ENCODE measurements at places on chromosomes 12 and 14.

GRCh38 chr14:68305738-68306137, 486.2 kb downstream of the RAD51B start:
- no peak for DNase-seq

GRCh38 chr12:12685305-12685704, 10.7 kb downstream of the GPR19 start:
- peak; percentile 83 for DNase-seq

GRCh38 chr12:12474471-12474928, 88.2 kb downstream of the DUSP16 start:
- DNase-seq: no peak

DNA sequence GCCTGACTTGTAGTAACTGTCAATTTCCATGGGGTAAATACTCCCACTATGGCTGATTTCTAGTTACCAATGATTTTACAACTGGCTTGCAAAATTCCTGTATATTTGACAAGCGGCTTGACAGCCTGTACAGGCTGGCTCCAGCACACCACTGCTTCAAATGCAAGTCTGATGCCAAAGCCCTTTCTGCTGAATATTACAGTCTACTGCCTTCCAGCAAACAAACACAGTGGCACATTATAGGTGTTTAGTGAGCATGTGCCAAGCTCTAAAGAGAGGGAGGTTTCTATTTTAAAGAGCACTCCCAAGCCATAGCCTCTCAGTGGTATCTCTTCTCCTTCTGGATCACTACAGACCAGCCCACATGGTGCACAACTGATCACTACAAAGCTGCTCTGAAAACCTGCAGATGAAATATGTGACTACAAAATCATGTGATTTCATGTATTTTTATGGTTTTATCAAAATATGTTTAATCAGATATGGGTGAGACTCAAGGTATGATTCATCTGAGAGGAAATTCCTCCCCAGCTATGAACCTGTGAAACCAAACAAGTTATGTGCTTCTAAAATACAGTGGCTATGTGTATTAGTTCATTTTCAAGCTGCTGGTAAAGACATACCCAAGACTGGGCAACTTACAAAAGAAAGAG, 101.5 kb downstream of the RPAP3 start:
- no peak for DNase-seq

- no peak for DNase-seq
Measured at GRCh38 chr14:94491511-94491910, 15.5 kb upstream of the SERPINA9 start.

DNA sequence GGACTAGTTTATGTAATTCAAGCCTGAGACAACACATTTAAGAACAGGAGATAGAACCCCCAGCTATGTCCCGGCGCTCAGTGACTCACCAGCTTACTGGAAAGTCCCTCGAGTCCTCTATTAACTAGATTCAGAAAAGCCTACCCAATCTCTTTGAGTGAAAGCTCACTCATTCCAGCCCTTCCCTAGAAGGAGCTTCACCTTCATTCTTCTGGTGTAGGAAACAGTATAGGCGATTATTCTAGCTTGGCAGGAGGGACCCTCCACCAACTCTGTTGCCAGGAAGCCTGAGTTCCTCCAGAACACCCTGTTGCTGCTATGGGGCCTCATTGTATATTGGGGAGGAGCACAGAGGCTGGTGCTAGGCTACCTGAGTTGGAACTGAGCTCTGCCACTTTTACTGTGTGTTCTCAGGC, 57.2 kb upstream of the AEBP2 start:
- peak; percentile 22 for DNase-seq

- DNase-seq: no peak
Measured at GRCh38 chr12:89665556-89665955, 43.1 kb downstream of the ATP2B1 start.

- no peak for DNase-seq
Measured at GRCh38 chr14:38074081-38074480, 133.6 kb upstream of the SSTR1 start.

GRCh38 chr14:105398044-105398725, at the start of gene TEX22:
Gene TEX22 (plus strand): TSS chr14:105398538. CDS start chr14:105399341, 803 bp downstream.
- peak; percentile 83 for DNase-seq

DNA sequence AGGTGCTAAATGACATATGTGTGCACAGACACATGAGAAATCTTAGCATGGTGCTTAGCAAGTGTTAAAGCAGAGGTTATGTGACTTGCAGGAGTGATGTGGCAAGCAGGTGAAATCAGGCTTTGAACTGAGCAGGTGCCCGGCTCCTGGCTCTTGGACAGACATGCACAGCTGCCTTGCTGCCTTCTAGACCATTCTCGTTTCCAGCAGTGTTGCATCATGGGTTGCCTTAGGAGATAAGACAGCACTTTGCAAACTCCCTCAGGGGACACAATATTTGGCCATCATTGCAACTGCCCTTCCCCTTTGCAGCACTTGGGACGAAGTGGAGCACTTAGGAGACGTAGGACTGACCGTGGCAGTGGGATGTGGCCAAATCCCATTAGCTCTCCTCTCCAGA, 17.2 kb upstream of the GSC start:
- no peak for DNase-seq

GRCh38 chr12:111170543-111170942, 198.4 kb downstream of the PHETA1 start:
- no peak for DNase-seq

DNA sequence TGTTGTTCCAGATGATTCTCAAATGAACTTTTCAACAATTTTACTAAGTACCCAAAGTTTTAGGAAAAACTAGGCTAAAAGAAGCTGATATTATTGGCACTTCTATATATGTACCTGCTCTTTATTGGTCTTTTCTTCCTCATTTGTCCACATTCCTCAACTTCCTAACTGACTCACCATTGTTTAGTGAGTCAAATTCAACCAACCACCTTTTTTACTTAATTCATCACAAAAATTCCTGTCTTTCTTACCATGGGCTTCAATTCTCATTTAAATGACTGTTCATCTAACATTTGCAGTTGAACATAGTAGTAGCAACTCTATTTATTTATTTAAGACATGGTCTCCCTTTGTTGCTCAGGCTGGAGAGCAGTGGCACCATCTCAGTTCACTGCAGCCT, 47.6 kb upstream of the SLC2A13 start:
- DNase-seq: no peak

DNA sequence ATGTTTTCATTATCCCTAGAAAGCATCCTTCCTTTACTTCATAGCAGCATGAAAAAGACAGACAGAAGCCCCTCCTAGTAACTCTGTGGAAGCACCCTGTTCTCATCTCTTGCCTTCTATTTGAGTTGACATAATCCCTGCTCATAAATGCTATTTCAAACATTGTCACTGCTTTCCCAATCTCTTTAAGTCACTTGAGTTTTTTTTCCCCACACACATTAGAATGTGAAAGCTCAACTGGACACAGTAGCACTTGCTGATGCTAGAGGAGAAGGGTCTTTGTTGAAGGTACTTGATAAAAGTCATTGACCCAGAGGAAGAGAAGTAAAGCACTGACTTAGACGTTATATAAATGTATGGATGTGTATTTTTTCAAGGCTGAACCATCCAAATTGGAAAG, 3.0 kb downstream of the E2F7 start:
- DNase-seq: no peak

- DNase-seq: no peak
Measured at GRCh38 chr12:3838076-3838475, 35.1 kb downstream of the PARP11 start.

GRCh38 chr12:132551641-132552031, 58.7 kb downstream of the LRCOL1 start:
- DNase-seq: peak; percentile 50

- DNase-seq: no peak
Measured at GRCh38 chr12:90322006-90322405, 613.4 kb upstream of the ATP2B1 start.

DNA sequence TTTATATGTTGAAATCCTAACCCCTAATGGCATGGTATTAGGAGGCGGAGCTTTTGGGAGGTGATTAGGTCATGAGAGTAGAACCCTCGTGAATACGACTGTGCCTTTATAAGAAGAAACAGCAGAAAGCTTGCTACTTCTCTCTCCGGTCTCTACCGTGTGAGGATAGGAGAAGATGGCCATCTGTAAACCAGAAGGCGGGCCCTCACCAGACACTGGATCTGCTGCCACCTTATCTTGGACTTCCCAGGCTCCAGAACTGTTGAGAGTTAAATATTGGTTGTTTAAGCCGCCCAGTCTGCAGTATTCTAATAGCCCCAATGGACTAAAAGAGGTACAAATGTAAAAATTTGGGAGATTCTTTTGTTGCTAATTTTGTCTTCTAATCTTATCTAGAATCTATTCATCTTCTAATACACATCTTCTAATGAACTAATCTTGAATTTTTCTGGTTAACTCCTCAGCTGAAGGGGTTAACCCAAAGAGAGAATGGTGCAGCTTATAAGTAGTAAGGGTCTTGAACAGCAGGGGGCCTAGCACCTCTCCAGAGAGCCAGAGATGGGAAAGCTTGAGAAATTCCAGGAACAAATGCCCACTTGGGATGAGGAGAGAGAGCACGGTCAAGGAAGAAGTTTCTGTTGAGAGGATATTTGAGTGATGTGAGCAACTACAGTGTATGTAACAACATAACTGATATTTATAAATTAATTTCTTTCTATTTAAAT, 264.0 kb upstream of the GRIP1 start:
- DNase-seq: no peak

DNA sequence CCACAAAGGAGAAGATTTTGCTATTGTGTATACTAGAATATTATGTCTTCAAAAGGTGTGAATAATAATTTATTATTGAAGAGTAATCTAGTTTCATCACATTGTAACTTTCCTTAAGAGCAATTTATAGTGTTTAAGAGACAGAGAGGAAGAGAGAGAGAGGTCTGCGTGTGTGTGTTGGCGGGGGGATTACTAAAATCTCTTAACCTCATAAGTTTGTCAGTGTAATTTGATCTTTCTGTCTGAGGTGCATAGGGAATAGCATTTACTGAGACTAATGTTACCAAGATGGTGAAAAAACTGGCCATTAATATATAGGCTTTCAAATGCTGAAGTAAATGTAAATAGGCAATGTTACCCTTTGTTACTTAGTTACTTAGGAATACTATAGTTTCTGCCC, 48.2 kb upstream of the BTG1 start:
- DNase-seq: no peak

DNA sequence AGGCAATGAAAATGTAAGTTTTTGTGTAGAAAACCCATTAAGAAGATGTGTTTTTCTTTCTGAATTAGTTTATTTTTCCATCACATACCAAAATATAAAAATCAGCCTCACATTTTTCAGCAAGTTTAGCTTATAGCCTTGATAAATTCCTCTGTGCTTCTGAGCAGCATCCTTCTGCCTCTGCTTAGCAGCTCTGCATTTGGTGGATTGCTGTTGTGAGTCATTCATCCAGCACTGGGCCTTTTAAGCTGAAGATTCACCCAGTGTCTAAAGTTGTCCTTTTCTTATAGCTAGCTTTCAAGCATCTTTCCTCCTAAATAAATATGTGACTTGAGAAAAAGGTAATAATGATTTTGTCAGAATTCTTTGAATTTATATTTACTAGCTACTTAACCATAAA, 206.1 kb downstream of the PCNX1 start:
- DNase-seq: no peak

DNA sequence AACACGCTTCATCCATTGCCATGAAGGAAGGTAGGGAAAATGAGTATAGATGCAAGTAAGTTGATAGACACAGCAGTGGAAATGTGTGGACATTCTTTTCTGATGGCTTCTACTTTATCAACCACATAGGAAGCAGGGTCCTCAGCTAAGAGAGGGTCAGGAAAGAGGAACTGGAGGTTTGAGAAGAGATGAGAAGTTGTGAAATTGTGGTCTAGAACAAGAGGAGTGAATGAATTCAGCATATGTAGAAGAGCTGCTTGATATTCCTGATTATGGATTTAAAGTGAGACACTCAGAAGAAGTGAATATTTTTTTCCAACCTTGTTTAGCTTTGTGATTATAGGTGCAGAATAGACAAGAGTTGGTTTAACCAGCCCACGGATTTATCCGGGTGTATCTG, 128.5 kb downstream of the SLC15A5 start:
- no peak for DNase-seq

GRCh38 chr14:79057333-79057732, 887.2 kb downstream of the NRXN3 start:
- no peak for DNase-seq

DNA sequence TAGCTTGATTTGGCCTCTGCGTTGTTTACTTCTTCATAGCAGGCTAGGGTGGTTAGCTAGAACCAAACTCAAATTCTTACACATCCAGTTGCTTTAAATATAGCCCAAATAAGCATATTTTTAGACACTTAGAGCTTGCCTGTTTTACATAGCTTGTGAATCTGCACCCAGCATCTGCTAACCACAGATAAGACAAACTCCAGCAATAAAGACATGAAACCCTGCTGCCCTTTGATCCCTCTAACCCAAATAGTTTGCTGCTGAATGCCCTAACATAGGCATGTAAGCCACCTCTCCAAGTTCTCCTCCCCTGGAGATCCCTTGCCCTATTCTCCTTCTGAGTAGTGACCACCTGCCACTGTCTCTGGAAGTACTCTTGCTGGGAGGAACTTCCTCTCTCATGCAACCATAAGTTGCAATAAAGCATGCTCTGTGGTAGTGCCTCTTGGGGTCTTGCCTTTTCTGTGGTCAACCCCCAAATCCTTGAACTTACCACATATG, 185.6 kb downstream of the TMEM117 start:
- peak; percentile 9 for DNase-seq

DNA sequence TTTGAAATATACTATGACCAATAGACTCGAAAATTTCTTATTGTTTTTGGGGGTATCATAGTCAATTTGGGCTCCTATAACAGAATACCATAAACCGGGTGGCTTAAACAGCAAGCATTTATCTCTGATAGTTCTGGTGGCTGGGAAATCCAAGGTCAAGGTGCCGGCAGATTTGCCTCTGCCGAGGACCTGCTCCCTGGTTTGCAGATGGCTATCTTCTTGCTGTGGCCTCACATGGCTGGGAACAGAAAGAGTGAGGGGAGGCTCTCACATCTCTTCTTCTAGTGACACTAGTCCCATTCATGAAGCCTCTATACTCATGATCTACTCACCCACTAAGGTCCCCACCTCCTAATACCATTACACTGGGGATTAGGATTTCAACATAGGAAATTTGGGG, 70.7 kb downstream of the BORCS5 start:
- DNase-seq: no peak

DNA sequence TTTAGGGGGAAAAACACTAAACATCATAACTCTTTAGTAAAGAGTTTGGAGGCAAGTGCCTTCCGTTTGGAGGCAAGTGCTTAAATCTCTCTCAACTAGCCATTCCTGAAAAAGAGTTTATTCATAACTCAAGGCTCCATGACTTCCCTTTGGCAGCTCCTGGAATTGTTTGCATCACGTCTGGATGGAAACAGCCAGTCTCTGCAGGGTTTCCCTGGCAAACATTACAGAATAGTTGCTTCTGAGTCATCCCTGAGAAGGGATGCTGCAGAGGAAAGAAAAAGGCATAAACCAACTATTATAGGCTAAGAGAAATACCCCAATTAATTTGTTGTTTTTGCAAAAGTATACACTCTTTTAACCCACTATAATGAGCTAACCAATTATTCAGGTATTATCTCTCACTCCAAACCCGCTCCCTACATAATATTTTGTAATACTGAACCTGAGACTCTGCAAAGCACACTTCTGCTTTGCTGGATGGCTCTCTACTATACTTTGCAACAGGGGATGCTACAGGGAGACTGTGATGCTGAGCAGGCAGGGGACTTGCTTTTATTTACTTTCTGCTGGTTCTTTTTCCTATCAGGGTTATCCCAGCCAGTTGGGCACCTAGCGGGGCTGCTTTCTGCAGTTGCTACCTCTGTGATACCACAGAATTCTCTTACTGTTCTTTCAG, 497.7 kb downstream of the FUT8 start:
- no peak for DNase-seq

All from spinal cord (tissue), 10 donors.